ENCODE measurements at places on chromosomes 7 and 10. TPM values are rescaled to one million over a fixed set of nuclear protein-coding genes. Genes with fewer than 3 reads are reported as not detected.

DNA sequence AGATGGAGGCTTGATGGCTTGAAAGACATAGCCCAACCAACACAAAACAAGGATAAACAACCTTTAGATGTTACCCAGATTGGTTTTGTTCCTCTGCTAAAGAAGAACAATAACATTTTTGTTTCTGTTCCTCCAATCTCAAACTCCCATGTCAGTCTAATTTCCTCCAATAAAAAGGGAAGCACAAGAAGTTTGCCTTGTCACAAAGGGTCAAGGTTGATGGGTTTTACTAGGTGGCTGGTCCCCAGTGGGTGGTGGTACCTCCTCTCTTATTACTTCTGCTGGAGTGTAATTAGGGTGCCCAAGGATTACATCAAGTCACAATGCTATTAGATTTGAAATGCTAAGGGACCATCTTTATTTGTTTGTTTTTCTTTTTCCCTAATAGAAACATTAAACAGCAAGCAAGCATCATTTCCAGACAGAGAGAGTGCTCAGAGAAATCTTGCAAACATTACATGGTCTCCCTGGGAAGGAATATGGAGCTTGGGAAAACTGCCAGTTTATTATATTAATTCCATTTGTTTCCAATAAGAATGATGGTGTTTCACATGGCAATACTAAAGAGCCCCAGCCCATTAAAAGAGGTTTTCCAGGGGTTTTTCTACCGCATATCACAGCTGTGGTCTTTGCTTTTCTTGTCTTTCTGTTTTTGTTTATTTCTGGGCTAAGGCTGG is 78.3 kb upstream of the AOAH start:
- no peak for DNase-seq

The TACC2 gene
- 25.8 TPM for polyA plus RNA-seq

DNA sequence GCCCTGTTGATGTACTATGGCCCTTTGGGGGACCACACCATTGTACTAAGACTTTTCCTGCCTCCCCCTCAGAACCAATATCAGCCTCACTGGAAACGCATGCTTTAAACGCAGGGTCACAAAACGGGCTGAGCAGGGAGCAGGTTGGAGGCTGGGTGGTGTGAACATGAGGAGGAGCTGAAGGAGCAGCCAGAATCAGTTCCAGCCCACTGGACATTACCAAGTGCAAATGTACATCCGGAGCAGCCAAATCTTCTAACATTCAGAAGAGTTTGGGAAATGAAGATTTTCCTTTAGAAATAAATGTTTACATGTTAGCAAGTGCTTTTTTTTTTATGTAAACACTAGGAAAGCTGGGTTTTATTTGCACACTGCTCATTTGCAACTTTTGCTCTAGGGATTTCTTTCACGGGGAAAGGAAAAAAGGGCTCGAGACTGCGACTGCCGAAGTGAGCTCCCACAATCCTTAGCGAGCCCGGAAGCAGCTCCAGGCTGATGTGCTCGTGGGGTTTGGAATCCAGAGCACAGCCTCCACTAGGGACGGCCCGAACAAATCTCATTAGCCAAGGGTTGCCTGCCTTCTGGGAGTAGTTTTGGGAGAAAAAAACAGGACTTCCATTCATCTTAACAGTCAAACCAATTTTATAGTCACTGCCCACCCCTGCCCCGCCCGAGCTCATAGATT is 108.0 kb upstream of the YAE1 start:
- no peak for DNase-seq

- no peak for DNase-seq
Measured at GRCh38 chr10:3169673-3170072, 2.9 kb downstream of the PITRM1 start.

GRCh38 chr10:35150308-35150707 is 23.7 kb downstream of the CREM start:
- no peak for DNase-seq

Data from aorta (tissue), 5 donors.